CD8-positive, alpha-beta T cell (primary cell): ENCODE measurements at places on chromosomes 1 and 21.
A peak's percentile ranks its signal among the peaks of the same experiment; 100 is the strongest.

DNA sequence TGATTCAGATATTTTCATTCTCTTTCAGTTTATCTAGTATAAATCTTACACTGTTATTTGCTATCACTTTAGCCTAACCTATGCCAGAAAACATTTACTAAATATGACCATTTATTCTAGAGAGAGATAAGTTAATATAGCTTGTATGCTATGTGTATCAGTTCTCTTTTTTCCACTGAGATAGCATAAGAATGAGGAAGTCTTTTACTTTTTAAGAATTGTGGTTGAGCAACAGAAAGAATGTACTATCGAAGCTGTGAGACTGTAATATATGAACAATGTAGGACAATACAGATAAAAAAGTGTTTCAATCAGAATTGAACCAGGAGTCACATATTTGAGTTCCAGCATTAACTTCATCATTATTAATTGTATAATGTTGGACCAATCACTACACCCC lies 479.9 kb upstream of the PLXNA2 start:
- DNase-seq = no peak

GRCh38 chr1:26046246-26047095 lies 553 bp upstream of the SLC30A2 start:
- DNase-seq = no peak

GRCh38 chr1:246320286-246320685 lies 186.8 kb downstream of the SMYD3 start:
- no peak for DNase-seq

GRCh38 chr1:27487966-27488884 lies 1.7 kb downstream of the WASF2 start:
- DNase-seq = no peak

GRCh38 chr1:73205294-73205973 lies 923.1 kb upstream of the NEGR1 start:
- DNase-seq = no peak

DNA sequence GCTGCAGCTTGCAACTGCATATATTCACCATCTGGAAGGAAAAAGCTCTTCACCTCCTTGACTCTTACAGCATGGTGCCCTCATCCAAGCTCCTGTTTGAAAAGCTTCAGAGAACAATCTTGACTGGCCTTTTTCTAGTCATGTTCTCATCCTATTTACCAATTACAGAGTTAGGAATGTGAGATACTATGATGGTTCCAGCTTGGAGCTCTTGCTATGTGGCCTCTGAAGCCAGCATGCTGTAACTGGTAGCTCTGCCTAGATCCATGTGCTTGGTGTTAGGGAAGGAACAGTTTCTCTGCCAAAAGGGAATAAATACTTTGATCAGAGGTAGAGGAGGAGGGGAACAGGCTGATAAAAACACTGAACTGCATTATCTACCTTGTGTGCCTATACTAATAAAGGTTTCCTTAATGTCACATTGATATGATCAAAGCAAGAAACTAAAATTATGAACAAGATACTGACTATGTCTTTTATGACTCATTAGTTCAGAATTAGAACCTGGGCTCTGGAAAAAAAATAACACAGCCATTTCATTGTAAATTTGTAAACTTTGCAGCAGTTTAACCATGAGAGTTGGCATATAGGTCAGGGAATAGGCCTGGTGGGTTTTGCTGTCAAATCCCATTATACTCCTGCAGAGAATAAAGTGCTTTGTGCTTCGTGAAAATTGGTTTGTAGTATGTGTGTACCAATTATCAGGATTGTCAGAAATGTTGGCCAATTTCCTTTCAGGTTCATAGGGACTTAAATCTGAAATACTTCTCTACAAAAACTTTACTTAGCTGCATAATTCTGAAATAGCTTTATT lies 92.7 kb downstream of the LEPR start:
- DNase-seq = no peak

DNA sequence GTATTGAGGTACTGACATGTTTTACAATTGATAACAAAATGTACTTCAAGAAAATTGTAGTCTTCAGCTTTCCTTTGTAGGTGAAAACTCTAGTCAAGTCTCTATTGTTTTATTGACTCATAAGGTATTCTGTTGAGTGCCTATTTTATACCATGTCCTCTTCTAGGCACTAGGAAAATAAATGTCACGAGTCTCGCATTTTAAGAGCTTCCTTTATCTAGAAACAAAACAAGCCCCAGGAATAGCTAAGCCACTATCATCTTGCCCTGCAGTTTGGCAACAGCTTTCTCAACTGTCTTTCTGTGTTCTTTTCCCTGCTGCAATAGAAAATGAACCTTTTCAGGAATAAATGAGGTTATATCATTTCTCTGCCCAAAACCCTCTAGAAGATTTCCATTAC lies 288.5 kb upstream of the NEGR1 start:
- no peak for DNase-seq

- no peak for DNase-seq
Measured at GRCh38 chr1:3196577-3197245, 127.7 kb downstream of the PRDM16 start.

- no peak for DNase-seq
Measured at GRCh38 chr1:65840683-65841082, 48.0 kb downstream of the PDE4B start.

DNA sequence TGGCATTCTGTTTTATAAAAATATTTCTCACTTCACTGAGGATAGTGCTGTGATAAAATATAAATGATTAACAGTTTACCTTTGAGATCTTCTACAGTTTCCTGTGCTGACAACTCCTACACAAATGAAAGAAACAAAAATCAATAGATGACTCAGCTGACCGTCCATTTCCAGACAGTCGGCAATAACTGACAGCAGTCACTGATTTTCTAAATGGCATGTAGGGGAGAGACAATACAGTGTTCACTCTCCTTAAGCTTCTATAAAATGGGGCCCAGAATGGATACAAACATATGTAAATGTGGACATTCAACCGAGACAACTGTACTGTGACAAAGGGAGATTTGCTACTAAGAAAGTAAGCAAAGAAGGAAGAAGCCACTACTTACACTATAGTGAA lies 34.3 kb downstream of the PCNX2 start:
- no peak for DNase-seq

- no peak for DNase-seq
Measured at GRCh38 chr1:207429963-207430362, 24.2 kb upstream of the CR2 start.

DNA sequence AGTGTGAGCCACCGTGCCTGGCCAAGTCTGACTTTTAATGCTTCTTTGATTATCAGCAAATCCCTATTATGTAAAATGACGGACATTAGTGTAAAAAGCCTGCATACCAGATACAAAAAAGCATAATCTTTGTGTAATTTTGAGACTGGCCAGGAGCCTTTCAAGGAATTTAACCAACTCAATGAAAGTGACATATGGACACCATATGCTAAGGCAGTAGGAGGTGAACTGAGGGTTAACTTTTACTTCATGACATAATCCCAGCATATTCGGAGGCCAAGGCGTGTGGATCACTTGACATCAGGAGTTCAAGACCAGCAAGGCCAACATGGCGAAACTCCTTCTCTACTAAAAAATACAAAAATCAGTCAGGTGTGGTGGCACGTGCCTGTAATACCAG lies 94.6 kb downstream of the EIF4G3 start:
- DNase-seq = no peak

DNA sequence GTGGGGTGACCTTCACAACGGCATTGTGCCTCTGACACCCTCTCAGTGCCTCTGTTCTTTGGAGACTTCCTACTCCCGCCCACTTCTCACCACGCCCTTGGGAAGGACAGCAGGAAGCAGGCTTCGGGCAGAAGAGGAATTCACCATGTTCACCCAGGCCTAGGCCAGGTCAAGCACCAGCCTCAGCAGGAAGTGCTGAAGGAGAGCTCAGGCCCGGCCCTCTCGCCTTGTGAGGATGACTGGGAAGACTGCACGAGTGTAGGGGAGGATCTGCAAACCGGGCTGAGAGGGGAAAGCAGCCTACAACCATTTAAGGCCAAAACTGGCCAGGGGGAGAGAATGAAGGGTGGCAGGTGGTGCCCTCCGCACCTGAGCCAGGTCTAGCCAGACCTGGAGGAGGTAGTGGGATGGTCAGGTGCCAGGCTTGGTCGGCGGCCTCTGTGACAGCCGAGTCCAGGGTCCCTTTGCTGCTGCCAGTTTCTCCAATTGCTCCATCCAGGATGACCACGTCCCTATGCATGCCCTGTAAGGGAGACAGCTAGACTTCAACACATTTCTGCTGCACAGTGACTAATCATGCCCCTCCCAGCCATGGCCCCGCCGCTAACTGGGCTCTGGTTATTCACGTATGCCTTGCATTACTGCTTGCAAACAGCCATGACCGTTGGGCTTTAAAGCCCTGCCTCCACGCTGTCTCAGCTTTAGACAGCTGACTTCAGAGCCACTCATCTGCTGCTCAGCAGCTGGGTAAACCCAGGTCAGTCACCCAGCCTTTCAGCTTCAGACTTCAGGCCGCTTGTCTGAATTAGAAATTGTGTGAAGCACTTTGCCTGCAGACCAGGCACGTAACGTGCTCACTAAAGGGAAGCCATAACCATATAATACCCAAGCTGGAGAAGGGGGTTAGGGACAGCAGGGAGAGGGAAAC lies 8.9 kb downstream of the MRTO4 start:
- no peak for DNase-seq

DNA sequence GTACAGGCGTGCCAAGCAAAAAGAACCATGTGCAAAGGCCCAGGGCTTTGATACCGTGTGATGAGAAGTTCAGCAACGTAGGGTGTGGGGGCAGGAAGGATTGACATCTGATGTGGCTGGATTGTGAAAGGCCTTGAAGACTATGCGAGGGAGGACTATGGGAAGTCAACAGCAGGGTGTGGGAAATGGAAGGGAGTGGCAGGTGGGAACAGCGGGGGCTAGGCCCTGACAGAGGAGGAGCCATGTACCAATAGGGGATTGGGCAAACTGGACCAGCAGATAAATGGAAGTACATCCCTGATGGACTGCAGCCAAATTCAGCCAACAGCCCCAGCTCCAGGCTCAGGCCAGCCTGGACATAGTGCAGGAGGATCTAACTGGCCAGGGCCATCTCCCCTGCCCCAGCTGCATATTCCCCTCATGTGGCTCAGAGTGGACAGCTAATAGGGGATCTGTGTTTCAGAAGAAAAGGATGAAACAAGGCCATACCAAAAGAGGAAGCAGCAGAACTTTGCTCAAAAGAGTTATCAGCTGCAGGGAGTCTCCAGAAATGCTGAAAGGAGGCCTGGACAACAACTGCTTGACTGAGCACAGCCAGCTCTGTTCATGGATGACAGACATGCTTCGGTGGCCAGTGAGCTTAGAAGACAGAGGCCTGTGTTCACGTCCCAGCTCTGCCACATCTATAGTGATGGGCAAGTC lies 140.2 kb upstream of the SGIP1 start:
- DNase-seq = no peak

DNA sequence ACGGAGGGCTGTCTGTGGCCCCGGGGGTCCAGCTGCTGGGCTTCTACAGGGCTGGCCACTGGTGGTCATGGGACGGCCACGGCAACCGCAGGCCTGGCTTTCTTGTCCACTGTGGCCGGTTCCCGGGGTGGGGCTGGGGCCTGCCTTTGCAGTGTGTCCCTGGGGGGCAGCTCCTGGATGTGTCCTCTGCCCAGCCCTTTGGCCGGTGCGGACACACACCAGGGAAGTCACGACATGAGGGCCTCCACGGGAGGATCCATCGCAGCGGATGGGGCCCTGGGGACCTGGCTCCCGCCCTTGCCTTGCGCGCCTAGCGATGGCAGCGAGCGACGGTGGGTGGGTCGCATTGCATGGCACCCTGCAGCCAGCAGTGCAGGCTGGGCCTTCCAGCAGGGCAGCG lies 18.0 kb downstream of the PFKL start:
- DNase-seq = no peak

DNA sequence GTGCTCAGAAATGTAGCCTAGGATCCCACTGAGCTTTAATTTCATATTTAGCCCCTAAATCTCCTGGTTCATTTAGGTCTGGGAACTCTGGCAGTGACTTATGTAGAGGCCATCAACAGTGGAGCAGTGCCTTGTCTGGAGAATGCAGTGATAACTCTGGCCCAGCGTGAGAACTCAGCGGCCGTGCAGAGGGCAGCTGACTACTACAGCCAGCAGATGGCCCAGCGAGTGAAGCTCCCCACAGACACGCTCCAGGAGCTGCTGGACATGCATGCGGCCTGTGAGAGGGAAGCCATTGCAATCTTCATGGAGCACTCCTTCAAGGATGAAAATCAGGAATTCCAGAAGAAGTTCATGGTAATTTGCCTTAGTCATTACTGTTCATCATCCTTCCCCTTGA lies 17.8 kb downstream of the GBP6 start:
- DNase-seq = no peak

- DNase-seq = peak; percentile 44
Measured at GRCh38 chr1:29237852-29238619, 1.7 kb downstream of the PTPRU start.

DNA sequence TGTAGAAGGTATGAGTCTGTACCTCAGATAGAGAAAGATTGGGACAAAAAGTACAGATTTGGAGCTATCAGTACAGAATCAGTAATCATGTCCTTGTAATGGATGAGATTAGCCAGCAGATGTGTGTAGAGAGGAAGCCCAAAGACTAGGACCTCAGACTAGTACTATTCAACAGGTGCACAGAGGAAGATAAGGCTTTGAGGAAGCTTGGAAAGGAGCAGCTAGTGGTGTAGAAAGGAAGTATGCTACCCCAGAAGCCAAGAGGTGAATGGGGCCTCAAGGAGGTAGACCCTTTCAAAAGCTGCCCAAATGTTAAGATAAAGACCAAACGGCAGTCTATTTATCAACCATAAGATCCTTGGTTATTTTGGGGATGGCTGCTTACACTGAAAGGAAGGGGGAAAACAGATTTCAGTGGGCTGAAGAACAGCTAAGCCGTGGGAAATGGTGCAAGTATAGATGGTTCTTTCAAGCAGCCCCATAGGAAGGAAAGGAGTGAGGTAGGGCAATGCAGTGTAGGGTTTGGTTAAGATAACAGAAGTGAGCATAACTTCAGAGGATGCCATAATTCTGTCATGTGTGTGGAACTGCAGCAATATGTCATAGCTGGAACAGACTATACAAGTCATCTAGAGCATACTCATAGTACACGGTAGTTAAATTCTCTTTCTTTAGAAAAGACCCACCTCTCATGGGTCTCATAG lies 221.7 kb downstream of the HHIPL2 start:
- no peak for DNase-seq

GRCh38 chr1:221228594-221228993 lies 349.4 kb downstream of the HLX start:
- no peak for DNase-seq

GRCh38 chr1:85849660-85850059 lies 141.4 kb upstream of the ZNHIT6 start:
- DNase-seq = no peak

DNA sequence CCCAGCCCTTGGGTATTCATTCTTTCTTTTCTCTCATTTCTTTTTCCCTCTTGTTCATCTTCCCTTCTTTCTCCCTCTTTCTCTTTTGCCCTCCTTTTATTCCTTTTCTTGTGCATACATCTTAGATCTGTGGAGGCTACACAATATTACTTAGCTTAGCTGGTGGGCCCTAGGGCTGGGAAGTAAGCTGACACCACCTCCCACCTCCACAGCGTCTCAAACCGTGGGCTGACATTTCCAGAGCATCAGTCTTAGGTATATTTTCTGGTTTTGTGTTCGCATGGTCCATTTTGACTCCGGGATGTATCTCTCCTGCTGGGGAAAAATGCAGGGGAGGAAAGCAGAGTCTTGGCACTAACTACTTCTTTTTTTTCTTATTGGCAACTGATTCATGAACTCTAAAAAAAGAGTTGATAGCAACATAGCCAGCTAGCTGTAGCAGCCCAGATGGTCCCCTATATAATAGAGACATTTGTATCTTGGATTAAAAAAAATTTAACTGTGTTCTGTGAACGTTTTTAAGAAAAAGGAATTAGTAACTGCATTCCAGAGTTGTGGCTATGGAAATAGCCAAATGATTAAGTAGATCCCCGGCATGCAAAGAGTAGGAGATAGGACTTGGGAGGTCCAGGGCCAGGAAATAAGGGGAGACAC lies 15.5 kb downstream of the CNIH3 start:
- DNase-seq = no peak
